ENCODE measurements at places on chromosomes 16 and 17.

DNA sequence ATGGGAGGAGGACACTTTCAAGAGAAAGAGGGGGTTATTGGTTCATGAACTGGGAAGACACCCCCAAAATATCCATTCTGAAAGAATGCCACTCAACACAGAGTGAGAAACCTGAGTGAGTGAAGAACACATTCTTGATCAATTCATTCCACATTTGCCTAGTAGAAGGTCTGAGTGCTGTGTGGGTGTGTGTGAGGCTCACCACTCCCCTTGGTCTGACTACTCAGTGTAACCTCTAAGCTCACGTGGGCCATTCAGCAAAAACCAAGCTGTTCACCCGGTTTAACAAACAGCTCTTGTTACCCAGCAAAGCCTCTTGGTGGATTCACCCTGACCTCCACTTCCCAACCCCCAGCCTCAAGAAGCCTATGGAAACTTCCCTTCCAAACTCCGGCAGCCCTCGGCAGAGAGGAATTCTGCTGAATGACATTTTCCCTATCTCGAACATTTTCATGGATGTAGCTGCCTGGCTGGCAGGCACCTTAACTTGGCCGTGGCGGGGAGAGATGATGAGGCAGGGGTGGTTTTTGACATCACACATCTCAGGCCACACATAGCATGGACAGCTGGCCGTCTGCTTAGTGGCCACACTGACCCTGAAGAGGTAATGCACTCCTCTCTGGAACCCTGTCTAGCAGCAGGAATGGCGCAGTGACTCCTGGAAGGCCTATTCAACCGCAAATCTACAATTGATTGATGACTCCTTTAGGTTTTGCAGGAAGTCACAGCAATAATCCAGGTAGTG, 11.6 kb downstream of the ST6GALNAC1 start:
- DNase-seq = no peak

GRCh38 chr16:82194086-82194485, 24.1 kb upstream of the MPHOSPH6 start:
- DNase-seq = no peak

DNA sequence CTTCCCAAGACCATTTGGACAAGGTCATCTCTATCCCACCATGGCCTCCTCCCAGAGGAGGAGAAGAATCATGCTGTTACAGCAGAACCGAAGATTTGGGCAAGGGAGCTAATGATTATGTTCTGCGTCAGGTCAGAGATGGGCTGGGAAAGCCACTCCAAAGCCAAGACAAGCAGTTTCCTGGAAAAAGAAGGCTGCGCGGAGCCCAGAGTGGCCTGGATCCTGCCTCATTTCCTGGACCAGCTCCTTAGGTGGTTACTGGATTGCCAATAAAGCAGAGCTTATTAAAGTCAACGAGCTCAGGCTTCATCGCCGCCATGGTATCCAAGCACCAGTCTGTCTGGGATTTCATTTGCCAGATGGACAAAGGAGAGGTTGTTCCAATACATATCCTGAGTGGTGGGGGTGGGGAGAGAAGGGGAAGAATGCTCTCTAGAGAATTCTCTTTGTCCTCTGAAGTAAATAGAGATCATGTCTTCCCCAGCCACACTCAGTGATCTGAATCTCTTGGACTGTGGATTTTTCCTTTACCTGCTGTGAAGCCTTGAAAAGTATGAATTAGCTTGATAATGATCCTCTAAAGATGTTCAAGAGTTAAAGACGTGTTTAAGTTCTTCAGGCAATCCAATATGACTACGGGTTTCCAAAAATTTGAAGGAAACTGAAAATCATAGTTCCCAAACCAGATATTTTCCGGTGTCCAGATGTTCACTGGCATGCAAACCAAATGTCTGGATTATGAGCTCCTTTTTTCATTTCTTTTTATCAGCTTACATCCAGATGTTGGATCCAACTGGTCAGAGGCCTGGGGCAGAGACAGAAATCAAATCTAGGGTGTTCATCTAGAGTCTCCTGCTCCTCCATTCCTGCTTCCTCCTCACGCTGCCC, 17.7 kb downstream of the PRAC1 start:
- no peak for DNase-seq

GRCh38 chr17:57570724-57571344, 174.3 kb downstream of the CCDC182 start:
- DNase-seq = no peak

GRCh38 chr17:51120357-51120738, 320 bp downstream of the SPAG9 start:
- peak; percentile 47 for DNase-seq

DNA sequence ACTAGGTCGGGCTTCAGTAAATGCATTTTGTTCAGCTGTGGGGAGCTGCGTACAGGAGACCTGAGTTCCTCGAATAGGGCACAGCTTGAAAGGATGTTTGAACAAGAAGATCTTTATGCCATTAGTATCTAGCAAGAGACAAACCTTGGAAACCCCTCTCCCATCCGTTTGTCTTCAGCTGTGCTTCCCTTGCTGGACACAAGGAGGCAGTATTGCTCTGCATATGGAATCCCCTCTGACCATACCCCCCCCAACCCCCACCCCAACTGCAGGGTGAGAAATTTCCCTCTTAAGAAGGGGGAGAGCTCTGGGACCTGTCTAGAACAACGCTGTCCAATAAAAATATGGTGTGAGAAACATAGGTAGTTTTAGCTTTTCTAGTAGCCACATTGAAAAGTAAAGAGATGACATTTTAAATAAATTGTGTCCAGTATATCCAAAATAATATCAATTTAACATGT, 1.6 kb downstream of the MRM1 start:
- peak; percentile 44 for DNase-seq

Data from H54 (cell line).